ENCODE measurements at places on chromosomes 12 and 14.

DNA sequence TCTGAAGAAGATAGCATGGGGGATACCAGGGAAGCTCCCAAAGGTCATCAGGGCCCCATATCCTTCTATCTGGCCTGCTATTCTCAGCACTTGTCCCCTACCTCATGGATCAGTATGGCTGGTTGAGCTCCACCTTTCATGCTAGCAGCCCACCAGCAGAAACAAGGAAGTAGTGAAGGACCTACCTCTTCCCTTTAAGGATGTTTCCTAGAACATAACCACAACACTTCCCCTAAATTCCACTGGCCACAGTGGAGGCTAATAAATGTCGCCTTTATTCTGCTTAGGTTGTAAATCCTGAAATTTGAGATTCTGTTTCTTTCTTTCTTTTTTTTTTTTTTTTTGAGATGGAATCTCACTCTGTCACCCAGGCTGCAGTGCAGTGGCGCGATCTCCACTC, 128.6 kb upstream of the PARP11 start:
- DNase-seq = no peak

- DNase-seq = no peak
These were observed 339.6 kb upstream of the TBX3 start for GRCh38 chr12:115023279-115024265.

GRCh38 chr12:1933342-1934051, 15.0 kb upstream of the CACNA2D4 start:
- no peak for DNase-seq

DNA sequence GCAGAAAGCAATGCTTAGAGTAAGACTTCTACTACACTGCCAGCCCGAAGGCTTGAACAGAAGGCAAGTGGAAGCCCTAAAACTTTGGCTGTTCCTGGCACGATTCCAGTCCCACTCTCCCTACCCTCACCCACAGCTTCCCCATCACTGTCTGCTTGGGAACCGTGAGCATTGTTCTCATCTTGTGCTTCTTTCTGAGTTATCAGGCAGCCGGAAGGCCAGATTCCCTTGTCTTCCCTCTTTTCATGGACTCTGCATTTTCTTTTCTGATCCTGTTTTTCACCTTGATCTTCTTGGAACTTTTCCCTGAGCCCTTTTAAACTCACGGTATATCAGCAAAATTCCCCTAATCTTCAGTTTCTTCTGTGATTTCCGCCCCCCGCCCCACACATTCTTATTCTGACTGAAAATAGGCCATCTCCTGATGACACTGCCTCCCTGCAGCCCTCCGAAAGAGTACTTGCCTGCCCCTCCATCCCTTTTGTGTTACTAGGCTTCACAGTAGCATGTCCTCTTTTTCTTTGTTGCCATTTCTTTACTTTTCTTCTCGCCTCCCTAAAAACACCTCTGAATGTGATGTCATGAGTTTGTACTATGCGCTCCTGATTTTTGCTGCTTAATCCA, 29.9 kb downstream of the RCOR1 start:
- DNase-seq = no peak

Data from activated CD8-positive, alpha-beta memory T cell treated with anti-CD3 and anti-CD28 coated beads for 4 hours (primary cell).